ENCODE measurements at places on chromosomes 16 and 17.

GRCh38 chr17:83145358-83145738 lies 65.9 kb downstream of the METRNL start:
- no peak for DNase-seq

DNA sequence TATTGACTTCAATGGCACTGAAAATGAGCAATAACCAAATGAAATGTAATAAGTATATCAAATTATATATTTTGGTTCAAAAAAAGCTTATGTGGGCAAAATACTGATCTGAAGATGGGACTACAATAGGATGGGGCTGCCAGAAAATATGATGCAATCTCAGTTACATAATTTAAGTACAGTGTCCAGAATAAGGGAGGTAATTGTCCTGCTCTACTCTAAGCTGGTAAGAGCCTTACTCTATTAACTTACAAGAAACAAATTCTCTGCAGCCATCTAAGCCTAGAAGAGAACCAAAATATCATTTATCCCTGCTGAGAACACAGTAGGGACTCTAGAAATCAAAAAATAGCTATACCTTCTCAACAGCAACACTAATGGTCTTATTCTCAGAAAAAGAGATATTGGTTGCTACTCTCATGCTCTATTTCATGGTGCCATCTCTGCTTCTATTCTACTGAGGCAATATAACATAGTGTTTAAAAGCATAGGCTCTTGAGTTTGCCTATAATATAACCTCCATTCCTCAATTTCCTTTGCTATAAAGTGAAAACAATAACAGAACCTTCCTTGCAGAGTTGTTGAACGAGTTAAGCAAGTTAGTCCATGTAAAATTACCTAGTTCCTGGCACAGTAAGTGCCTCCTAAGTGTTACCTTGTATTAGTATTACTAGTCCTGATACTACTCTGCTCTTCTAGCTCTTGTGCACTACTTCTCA lies 19.9 kb downstream of the NQO1 start:
- no peak for DNase-seq

DNA sequence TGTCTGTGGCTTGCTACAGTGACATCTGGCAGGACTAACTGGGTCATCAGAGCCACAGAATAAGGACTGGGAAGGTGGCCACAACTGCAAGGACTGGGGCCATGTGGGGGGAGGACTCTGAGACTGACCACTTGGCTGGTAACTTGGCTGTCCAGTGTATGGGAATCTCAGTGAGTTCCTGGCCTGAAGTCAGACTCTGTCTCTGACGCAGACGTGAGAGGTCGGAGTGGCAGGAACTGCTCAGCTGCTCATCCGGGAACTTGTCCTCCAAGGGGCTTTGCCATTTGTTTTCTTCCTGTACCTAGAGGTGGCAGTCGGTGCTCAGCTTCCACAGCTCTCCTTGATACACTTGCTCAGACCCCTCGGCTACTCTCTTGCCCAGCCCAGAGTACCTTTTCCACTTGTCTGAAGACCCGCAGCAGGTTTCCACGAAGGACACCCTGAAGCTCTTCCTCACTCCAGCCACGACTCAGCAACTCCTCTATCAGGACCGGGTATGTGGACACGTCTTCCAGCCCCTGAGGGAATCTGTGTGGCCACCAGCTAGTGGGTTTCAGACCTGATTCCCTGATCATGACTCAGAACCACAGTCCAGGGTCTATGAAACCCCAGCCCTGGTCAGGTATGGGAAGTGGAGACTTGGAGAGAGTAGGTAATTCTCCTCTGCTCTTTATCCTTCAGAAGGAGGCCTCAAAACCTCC lies 7.3 kb upstream of the DPEP3 start:
- no peak for DNase-seq

DNA sequence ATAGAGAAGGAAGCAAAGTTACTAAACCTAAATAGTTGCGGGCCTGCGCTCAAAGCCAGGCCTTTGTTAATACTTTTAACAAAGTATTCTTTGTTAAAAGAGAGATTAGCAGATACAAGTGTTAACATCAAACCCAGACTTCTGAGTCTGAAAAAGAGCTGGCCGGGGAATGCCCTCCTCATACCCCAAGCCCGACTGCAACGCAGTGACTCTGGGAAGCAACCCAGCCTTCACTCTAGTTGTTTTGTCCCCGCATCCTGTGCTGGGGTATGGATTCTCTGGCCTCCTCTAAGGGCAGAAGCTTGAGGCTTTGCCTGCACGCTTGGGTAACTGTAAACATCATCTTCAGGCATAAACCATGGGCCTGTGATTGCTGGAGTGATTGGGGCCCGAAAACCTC lies 48.3 kb downstream of the ADCY7 start:
- no peak for DNase-seq

GRCh38 chr16:13313351-13313750 lies 412.0 kb downstream of the SHISA9 start:
- no peak for DNase-seq

DNA sequence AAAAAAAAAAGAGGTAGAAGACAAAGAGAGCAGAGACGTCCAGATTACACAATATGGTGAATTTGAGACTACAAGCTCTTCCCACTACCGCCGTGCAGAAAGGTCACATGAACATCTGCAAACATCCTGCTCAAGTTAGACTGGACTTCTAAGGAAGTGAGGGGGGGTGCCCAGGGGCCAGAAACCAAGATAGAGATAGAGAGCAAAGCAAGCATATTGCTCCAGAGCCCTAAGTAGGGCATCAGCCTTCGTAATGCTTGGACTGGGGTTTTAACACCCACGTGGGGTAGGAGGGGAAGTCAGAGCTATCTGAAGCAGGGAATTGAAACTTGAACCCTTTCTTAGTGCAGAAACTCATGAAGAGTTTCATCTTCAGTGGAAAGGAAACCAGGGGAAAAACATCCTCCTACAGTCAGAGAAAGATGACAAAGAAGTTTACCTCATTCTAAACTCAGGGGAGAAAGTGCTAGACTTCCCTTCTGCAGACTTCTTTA lies 8.7 kb downstream of the CLEC19A start:
- no peak for DNase-seq

- no peak for DNase-seq
Observed at GRCh38 chr16:79595931-79596450, 4.5 kb downstream of the MAF start.

Data from NCI-H524 treated with DMSO at 0.1 percent for 48 hours (cell line).